ENCODE measurements at places on chromosomes 7 and 10.

- DNase-seq: no peak
Measured at GRCh38 chr10:14567421-14567820, 207.3 kb downstream of the FAM107B start.

GRCh38 chr7:17661982-17662585, 278.2 kb downstream of the SNX13 start:
- DNase-seq: no peak

DNA sequence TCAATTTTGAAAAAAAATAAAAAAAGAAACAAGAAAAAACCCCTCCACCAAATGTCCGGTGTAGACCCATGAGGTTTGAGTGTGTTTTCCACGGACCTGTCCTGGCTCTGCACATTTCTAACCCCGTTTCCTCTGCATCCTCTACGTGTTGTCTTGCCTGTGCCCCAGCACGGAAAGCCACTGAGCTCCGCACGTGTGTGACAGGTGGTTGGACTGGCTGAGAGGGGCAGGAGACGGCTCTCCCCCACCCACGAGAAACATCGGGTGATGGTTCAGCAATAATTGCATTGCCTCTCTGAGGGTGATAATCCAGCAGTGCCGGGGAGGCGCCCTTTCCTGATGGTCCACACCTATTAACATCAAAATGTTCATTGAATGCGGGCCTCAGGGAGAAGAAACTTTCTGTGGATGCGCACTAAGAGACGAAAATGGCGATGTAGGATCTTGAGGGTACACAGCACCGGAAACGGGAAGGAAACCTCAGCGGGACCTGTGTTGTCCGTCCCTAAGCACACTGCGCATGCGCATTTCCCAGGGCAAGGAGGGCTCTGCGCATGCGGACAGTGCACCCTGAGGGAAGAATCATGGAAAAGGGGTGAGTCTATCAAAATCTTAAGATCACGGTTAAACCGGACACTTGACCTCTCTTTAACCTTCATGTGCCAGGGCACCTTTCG, 470.1 kb upstream of the ADARB2 start:
- no peak for DNase-seq

DNA sequence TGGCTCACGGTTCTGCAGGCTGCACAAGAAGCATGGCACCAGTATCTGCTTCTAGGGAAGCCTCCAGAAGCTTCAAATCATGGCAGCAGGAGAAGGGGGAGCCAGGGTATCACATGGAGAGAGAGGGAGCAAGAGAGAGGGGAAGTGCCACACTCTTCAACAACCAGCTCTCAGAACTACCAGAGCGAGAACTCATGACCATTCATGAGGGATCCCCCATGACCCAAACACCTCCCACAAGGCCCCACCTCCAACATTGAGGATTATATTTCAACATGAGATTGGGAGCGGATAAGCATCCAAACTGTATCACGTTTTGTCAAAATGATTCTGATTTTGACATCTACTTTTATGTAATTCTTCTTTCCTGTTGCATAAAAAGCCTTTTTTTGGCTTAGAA, 38.5 kb downstream of the CREM start:
- no peak for DNase-seq

GRCh38 chr10:78178940-78179339, 145.3 kb downstream of the RPS24 start:
- no peak for DNase-seq

GRCh38 chr10:71008150-71008549, 119.8 kb upstream of the PCBD1 start:
- no peak for DNase-seq

GRCh38 chr10:68212721-68213352, 19.1 kb downstream of the ATOH7 start:
- no peak for DNase-seq

DNA sequence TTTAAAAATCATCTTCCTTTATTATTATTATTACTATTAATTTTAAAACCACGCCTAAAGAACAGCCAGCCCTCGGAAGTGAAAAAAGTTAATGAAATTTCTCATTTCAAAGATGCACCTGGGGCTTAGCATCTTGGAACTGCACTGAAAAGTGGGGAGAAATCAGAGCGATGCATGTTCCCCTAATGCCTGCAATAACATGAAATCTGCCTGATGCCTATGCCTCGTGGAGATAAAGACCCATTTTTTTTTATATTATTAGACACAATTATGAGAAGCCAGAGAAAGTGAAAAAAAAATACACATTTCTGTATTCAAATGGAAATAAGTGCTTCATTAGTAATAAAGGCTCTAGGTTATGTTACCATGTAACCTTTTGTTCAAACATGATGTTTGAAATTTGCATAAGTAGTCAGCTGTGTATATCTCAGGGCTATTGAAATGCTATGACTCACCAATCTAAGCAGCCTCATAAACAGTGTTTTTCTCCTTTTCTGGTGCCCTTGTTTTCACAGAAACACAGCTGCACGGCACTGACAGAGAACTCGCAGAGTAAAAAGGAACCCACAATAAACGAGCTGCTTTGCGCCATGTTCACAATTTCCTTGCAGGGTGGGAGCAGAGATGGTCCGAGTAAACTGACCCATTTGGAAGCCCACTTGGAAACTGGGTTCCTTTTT, 175.8 kb upstream of the PRKCQ start:
- no peak for DNase-seq

- DNase-seq: no peak
Measured at GRCh38 chr7:18408461-18408860, 87.1 kb upstream of the HDAC9 start.

DNA sequence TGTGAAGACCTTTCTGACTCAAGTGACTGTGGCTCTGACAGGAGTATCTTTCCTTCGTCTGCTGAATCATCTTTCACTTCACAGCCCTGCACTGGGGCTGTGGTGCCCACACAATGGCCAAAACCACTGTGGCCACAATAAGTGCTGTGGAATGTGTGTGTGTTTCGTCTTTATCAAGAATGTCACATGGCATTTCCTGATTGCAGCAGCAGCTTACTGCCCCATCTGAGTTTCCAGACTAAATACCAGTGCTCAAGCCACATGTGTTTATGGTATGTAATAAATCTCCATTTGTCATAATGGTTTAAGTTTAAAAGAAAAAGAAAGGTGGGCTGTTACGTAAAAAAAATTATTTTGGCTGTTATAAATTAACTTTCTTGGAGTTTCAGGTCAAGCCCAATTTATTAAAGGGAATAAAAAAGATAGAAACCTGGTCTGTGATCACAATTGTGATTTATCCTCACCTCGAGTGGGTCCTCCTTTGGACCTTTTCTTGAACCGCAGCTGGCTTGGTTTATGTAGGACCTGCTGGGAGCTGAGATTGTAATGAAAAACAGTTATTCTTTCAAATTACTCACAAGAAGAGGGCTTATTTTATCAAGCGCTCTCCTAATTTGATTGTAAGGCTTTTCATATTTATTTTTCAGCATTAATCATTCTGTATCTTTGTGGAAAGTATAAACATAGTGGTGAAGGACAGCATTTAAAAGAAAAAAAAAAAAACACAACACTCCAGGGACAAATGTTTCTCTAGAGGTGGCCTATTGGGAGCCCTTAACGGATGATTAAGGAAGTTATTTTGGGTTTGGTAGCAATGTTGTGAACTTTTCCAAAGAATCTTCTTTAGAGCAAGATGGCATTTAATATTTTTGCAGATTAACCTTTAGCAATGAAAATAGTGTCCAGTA, 116.2 kb downstream of the LRMDA start:
- no peak for DNase-seq

GRCh38 chr10:91590904-91591796, 41.7 kb downstream of the PPP1R3C start:
- no peak for DNase-seq

DNA sequence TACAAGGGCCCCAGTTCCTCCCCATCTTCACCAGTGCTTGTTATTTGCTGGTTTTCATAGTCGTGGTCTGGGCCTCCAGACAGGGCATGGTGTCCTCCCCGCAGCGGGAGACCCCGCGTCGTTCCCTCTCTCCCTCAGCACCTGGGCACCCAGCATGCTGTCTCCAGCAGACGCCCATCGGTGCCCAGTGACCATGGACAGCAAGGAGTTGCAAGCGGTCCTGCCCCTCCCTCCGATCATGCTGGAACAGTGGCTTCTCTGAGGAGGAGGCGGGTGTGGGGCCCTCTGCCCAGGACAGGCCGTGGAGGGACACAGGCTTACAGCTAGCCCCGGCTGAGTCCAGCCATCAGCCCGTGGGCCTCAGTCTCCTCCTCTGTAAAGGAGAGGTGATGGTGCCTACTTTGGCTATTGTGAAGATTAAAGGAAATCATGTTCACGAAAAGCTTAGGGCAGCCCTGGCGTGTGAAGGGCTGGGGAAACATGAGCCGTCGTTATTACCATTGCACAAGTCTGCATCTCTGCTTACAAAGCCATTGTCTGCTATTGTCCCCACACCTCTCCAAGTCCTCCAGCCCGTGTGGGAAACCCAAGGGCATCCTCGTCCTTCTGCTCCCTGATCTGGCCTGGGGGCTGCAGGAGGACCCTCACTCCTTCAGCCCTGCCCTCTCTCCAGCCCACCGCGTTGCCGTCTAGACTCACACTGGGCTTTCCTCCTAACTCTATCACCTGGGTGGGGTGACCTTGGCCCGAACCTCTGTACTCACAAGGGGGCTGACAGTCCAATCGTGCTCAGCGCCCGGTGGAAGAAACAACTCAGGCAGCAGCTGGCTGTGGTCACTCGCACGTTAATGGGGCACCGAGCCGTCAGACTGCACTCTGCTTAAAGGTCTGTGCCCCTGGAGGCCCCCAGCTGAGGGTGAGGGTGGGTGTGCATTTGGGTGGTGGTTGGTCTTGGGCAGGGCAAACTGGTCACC, 29.9 kb downstream of the EN2 start:
- DNase-seq: no peak

GRCh38 chr7:5477723-5478531, 54.3 kb upstream of the TNRC18 start:
- DNase-seq: no peak

- DNase-seq: no peak
Measured at GRCh38 chr7:24740871-24741270, 16.4 kb downstream of the GSDME start.

DNA sequence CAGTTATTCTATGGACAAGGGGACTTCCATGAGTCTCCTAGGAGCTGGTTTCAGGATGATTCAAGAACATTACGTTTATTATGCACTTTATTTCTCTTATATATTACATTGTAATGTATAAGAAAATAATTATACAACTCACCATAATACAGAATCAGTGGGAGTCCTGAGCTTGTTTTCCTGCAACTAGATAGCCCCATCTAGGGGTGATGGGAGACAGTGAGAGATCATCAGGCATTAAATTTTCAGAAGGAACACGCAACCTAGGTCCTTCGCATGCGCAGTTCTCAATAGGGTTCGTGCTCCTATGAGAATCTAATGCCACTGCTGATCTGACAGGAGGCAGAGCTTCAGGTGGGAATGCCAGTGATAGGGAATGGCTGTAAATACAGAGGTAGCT, 137.9 kb downstream of the ANKRD30A start:
- DNase-seq: no peak

DNA sequence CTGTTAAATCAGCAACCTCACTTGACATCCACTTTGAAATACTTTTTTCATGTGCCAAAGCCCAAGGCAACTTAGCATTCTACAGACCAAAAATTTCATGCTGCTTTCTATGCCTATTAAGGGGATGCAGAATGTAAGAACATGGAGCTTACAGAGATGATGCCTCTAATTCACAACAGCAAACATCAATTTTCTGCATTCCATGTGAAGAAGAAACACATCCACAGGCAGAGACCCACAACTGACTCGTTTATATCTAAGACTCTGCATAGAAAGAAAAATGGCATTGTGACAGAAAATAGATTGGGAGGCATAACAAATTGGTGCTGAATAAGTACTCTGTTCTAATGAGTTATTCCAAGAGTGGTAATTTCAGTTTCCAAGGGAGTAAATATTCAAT, 107.6 kb downstream of the SGMS1 start:
- DNase-seq: no peak

GRCh38 chr10:548238-548901, 141.1 kb downstream of the DIP2C start:
- DNase-seq: no peak

DNA sequence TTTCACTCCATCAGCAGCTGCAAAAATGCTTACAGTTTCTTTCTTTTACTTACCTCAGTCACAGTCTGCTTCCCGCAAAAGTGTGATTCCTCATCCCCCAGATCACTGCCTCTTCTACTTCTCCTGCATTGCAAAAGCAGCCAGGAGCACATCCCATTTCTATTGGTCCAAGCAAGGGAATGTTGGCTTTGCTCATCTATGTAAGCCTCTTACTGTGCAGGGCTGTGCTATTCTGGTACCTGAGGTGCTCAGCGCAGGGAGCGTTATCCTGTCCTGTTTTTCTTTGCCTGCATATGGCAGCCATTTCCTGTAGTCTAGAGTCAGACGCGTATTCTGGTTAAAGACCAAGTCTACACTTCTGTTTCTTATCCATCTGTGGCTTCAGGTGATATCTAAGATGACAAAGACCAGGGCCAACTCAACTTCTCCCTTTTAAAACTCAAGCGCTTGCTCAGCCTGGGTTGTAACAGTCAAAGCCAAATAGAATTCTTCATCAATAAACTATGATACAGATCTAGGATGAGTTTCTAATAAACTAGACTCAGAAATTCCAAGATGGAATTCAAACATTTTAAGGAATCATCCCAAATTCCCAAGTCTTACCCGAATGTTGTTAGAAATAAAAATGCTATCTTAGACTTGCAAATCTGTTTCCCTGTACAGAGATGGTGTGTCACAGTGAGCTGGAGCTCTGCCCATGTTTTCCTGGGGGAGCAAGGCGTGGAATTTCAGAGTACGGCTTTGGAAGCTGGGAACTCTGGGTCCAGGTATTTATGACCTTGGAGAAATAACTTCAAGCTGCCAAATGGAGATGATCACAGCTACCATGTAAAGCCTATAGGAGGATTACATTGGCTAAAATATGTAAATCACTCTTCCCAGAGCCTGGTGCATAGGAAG, 6.1 kb upstream of the RBM17 start:
- no peak for DNase-seq

DNA sequence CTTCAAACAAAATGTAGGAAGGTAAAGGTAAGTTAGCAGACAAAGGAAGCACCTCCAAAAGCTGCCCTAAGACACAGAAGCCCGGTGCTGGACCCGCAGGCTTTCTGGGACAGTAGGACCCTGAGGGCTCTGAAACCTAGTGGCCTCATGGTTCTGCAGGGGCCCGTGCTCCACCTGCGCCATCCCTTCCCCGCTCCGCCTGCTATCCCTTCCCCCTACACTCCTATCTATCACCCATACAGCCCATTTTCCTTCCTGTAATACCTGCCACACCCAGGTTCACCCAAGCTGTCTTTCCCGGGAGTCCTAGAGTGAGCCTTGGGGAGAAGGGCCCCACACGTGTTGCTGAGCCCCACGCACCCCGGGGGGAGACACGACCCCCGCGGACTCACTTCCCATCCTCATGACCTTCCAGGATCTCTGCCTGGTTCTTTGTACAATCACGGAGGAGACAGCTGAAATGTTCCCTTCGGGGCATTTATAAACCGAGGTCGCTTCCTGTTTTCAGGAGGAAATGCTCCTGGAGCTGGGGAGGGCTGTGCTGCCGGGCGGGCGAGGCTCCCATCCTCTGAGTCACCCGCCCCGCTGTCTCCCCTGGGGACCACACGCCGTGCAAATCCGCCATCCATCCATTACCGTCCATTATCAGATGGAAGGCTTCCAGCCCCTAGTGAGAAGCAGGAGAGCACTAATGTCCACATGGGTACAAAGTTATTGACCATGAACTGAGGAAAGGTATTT, 251.7 kb upstream of the PITRM1 start:
- no peak for DNase-seq

All from stimulated activated CD8-positive, alpha-beta memory T cell treated with anti-CD3 and anti-CD28 coated beads, Interleukin-15, amount 100 ng/mL, for 1 hour (primary cell).